ENCODE measurements at places on chromosomes 6 and 20. TPM values are rescaled to one million over a fixed set of nuclear protein-coding genes. Genes with fewer than 3 reads are reported as not detected.

- DNase-seq = no peak
- H3K27ac ChIP-seq = no peak overlapping the region
- no peaks in the 10 kb centered on the region for H3K4me1 ChIP-seq
- no peaks in the 10 kb centered on the region for H3K27me3 ChIP-seq
Measured at GRCh38 chr20:60868316-60868891, 383.7 kb upstream of the CDH4 start.

- no peaks in the 10 kb centered on the region for H3K27me3 ChIP-seq
- peak; percentile 75 for DNase-seq
- H3K36me3 ChIP-seq = peaks cover 11% of the 10 kb centered on the region
- H3K4me3 ChIP-seq = no peak overlapping the region
- H3K4me1 ChIP-seq = peaks cover 100% of the 10 kb centered on the region
Measured at GRCh38 chr20:48776306-48776705, 51.5 kb downstream of the PREX1 start.

Gene NECAB3
- polyA plus RNA-seq = 22.7 TPM

GRCh38 chr20:59784365-59784764 lies 149.1 kb downstream of the SYCP2 start:
- H3K27ac ChIP-seq = no peak overlapping the region
- no peaks in the 10 kb centered on the region for H3K27me3 ChIP-seq
- H3K4me3 ChIP-seq = no peak overlapping the region
- H3K36me3 ChIP-seq = no peaks in the 10 kb centered on the region
- DNase-seq = no peak

- H3K4me1 ChIP-seq = no peaks in the 10 kb centered on the region
- no peaks in the 10 kb centered on the region for H3K27me3 ChIP-seq
- peaks cover 88% of the 10 kb centered on the region for H3K36me3 ChIP-seq
Measured at GRCh38 chr6:158621694-158622544, 22.6 kb downstream of the DYNLT1 start.

DNA sequence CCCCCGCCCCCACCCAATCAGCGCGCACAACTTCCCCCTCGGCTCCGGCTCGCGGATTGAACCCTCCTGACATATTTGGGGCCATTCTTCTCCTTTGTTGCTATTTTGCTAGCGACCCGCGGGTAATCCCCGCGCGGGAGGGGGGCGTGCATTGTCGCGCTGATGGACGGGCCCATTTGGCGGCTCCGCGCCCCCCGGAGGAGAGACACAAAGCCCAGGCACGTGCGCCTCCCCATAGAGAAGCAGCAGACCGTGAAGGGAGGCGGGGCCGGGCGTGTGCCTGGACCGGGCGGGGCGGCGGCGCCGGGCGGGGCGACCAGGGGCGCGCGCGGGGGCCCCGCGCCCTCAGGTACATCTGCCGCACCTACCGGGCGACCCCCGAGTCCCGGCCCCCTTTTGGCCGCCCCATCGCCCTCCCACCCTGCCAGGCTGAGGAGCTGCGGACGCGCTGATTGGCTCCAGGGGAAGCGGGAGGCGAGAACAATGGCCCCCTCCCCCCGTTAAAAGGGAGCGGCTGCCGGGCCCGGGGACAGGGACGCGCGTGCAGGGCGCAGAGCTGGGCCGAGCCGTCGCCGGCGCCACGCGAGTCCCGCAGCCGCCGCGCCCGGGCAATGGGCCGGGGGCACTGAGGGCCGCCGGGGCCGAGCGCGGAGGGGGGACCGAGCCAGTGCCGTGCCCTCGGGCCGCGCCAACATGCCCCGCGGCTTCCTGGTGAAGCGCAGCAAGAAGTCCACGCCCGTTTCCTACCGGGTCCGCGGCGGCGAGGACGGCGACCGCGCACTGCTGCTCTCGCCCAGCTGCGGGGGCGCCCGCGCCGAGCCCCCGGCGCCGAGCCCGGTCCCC lies at the start of gene INSM1:
TSS of gene INSM1 (plus strand) at position 530 of the 843 bp plus-strand sequence. CDS start at position 694, 164 bp downstream.
- H3K4me1 ChIP-seq = peaks cover 57% of the 10 kb centered on the region
- H3K27ac ChIP-seq = no peak within 1 kb of the TSS
- peaks cover 63% of the 10 kb centered on the region for H3K27me3 ChIP-seq
- no peaks in the 10 kb centered on the region for H3K36me3 ChIP-seq
- no peak for DNase-seq

- H3K36me3 ChIP-seq = no peaks in the 10 kb centered on the region
- DNase-seq = no peak
- no peak overlapping the region for H3K27ac ChIP-seq
- H3K27me3 ChIP-seq = no peaks in the 10 kb centered on the region
- H3K4me3 ChIP-seq = no peak overlapping the region
Measured at GRCh38 chr6:12223383-12223782, 66.8 kb upstream of the EDN1 start.

DNA sequence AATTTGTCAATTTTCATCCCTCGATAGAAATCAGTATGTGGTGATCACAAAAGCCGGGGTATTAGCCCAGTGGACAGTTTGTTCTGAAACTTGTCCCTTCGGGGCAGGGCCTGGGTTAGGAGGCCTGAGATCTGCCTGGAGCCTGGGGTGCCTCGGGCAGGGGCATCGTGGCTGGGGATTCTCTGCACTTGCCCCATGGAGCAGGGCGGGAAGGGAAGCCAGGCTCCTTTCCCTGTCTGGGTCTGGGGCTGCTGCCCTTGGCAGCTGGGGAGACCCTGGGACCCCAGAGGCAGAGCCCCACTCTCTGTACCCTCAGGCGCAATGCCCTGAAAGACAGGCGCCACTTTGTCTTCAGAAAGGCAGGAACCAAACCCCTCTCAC lies 27.4 kb downstream of the NTSR1 start:
- peaks cover 21% of the 10 kb centered on the region for H3K4me1 ChIP-seq
- H3K27ac ChIP-seq = no peak overlapping the region
- H3K4me3 ChIP-seq = no peak overlapping the region
- no peak for DNase-seq

- peak overlapping the region; percentile 81 for H3K27ac ChIP-seq
- DNase-seq = no peak
- no peaks in the 10 kb centered on the region for H3K36me3 ChIP-seq
- peak overlapping the region; percentile 46 for H3K4me3 ChIP-seq
- H3K4me1 ChIP-seq = peaks cover 77% of the 10 kb centered on the region
Measured at GRCh38 chr6:5996714-5997419, 9.9 kb downstream of the NRN1 start.

Gene GNMT
- polyA plus RNA-seq = 1.4 TPM

DNA sequence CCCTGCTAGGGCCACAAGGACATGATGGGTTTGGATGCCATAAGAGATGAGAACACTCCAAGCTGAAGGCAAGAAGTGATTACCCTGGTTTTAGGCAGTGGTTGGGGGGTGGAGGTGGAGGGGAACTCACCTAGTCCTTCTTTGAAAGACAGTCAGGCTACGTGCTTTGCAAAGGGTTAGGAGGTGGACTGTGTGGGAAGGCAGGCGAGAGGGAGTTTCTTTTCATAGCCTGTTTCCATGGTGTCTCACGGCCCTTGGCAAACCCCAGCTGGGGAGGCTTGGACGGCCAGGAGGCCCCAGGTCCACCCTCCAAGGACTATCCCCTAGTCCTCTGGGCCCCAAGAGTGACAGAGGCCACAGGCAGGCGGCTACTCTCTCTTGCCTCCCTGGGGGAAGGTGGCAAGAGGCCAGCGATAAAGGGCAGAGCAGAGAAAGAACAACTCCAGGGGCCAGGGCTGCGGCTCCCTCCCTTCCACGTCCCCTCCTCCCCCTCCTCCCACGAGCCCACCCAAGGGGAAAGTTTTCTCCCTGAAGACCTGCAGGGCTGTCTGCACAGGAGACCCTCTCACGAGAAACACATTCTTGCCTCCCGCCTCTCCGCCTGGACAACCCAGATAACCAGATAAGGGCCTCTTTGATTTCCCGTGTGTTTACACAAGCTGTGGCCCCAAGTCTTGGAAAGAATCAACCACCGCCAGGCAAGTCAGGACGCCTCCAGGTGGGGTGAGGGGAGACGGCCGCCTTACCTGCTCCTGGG lies 74.4 kb downstream of the NOL4L start:
- no peaks in the 10 kb centered on the region for H3K27me3 ChIP-seq
- peak overlapping the region; percentile 52 for H3K27ac ChIP-seq
- no peak for DNase-seq
- no peak overlapping the region for H3K4me3 ChIP-seq
- no peaks in the 10 kb centered on the region for H3K36me3 ChIP-seq

Gene FAM162B
- 0.67 TPM for polyA plus RNA-seq

GRCh38 chr6:38320843-38321242 lies 318.9 kb downstream of the BTBD9 start:
- H3K4me3 ChIP-seq = no peak overlapping the region
- peaks cover 13% of the 10 kb centered on the region for H3K4me1 ChIP-seq
- H3K36me3 ChIP-seq = no peaks in the 10 kb centered on the region
- no peak overlapping the region for H3K27ac ChIP-seq

DNA sequence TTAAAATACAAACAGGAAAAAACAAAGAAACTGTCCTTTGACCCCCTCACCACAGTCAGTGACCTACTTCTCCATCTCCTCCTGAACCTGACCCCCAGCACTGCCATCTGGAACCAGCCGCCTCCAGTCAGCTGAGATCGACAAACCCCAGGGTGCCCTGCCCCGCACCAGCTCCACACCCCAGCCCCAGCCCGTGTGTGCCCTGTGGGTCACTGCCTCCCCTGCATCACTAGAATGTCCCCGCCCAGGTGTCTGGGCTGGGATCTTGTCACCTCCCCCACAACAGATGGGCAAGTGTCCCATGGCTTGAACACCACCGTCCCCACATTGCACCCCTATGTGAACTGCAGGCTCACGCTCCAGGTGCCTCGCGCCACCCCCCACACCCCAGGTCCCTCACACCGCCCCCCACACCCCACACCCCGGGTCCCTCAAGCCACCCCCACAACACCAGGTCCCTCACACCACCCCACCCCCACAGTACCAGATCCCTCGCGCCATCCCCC lies 13.3 kb downstream of the TAF4 start:
- no peak overlapping the region for H3K27ac ChIP-seq
- no peaks in the 10 kb centered on the region for H3K4me1 ChIP-seq
- H3K4me3 ChIP-seq = no peak overlapping the region
- no peaks in the 10 kb centered on the region for H3K36me3 ChIP-seq

Gene TPMT
- 12.9 TPM for polyA plus RNA-seq

Gene IL17A
- polyA plus RNA-seq = not detected

Gene VGLL2
- polyA plus RNA-seq = not detected

DNA sequence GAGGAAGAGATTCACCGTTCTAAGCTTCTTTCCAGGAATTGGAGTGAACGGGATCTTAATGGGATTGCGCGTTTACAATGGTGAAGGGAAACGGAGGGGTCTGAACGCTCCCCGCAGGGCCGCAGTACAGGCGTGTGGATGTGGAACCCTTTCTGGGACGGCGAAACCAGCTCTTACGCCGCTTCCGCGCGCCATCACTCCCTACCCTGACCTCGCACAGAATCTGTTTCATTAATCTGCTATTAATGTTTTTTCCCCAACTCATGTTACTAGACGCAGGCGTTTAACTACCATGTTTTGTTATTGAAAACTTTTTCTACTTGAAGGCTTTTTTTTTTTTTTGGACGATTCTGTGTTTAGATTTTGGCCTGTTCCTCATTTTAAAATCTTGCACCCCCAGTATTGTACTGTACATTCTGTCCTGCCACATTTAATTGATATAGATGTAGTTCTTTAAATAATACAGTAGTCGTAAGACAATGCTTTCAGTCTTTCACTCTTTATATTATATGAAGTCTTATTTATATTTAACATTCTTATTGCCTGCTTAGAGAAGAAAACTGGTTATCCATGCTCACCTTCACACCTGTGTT lies 696 bp upstream of the SUPT3H start:
- H3K36me3 ChIP-seq = no peaks in the 10 kb centered on the region
- peak overlapping the region; percentile 97 for H3K27ac ChIP-seq
- H3K27me3 ChIP-seq = no peaks in the 10 kb centered on the region

Measured in spleen (tissue), 13 donors.